CMK (cell line): ENCODE measurements at places on chromosomes 1 and 21.

DNA sequence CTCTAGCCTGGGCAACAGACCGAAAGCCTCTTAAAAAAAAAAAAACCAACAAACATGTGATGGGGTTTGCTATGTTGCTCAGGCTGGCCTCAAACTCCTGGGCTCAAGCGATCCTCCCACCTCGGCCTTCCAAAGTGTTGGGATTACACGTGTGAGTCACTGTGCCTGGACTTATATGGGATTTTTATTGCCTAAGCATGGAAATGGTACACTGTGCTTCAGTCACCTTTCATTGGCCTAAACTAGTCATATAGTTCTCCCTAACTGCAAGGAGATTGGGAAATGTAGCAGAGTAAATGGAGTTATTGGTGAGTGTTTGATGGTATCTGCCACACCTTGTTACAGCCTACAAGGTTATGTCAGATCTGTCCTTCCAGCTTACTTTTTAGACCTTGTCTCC lies 17.2 kb upstream of the MEF2D start:
- no peak for DNase-seq

DNA sequence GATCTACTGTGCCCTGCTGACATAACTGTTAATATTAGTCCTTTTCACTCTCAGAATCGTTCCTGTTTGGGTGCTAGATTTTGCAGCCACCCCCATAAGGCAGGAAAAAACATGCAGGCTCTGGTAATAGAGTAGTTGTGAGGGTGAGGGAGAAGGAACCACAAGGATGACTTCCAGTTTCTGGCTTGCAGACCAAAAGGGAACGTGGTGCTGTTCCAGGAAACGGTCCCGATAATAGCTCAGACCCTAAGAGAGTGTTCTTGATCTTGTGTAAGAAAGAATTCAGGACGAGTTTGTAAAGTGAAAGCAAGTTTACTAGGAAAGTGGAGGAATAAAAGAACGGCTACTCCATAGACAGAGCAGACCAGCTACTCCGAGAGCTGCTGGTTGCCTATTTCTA lies 50.7 kb upstream of the RHOU start:
- DNase-seq: no peak

DNA sequence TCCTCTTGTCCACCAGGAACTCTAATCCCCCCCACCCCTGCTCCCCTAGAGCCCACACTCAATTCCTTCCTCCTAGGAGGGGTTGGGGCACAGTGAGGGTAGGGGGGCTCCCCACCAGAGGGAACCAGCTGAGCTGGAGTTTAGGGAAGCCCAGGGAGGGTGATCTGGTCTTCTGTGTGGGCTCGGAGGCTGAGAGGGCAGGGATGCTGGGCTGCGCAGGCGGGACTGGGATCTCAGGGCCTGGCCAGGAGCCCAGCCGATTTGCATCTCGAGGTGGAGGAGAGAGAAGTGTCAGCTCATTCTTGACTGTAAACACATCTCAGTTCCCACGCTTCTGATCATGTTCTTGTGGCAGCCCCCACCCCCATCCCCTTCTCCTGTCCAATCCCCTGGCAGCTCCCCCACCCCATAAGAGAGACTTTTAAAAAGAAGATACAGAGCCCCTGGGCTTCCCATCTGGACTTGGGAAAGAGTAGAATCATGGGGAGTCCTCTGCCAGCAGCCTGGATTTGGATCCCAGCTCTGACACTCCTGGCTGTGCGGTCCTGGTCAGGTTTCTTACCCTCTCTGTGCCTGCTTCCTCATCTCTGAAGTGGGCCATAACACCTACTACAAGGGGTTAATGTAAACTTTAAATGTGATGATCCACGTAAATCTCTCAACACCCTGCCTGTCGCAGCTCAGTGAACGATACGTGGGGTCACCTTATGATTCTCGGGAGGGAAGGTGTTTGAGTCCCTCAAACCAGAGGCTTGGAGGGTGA lies 6.6 kb downstream of the PEAR1 start:
- no peak for DNase-seq

- DNase-seq: no peak
These were observed 107.4 kb downstream of the GIPC2 start for GRCh38 chr1:78153092-78153736.

- DNase-seq: no peak
These were observed 150.0 kb downstream of the ADGRL2 start for GRCh38 chr1:81950591-81951244.

GRCh38 chr1:37484325-37485051 lies 10.1 kb downstream of the ZC3H12A start:
- DNase-seq: no peak

DNA sequence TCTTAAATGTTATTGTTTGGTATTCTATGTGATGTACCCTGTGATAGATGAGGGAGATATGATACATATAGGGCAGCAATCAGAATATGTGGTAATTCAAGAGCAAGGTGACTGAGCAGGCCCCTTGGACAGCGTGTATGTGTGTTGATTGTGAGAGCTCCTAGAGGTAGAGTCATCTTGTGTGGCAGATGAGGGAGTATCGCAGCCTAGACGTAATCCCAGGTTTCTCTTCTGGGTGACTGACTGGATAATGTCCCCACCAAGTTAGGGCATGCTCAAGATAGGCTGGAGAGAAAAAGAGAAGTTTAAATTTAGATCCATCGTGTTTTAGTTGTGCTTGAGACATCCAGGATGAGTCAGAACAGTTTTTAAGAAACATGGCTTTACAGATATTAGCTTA lies 185.3 kb downstream of the ZP4 start:
- DNase-seq: no peak

DNA sequence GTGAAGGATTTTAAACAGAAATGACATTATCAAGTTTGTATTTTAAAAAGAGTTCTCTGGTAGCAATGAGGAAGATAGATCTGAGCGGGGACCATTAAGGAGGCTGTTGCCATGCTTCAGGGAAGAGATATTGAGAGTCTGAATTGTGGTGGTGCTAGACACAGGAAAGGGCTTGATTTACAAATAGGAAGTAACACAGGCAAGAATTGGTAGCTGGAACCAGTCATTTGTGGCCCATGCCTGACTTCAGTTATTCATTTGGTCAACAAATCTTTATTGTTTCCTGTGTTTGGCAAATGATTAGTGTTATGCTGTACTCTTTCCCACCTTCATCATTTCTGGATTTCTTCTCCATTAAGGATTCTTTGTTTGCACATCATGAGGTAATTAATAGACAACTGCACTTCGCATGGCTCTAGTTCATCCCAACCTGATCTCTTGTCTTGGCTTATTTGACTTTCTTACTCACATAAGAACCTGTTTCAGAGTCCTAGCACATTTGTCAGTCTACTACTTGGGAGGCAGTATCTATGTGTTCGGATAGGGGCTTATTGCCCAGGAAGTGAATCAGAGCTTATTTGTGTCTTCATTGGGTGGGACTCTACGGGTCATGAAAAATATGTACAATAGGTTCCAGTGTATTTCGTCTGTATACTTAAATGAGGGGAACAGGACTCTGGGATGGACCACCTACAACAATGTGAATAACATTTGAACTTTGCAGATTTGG lies 32.3 kb downstream of the EEIG2 start:
- DNase-seq: no peak

GRCh38 chr1:94324178-94324544 lies 86.8 kb upstream of the ARHGAP29 start:
- no peak for DNase-seq

- DNase-seq: peak; percentile 81
These were observed at the start of gene GSTM4 for GRCh38 chr1:109655615-109656519. Gene GSTM4 (plus strand): TSS chr1:109656099. CDS start chr1:109656390, 291 bp downstream.

- DNase-seq: no peak
These were observed 421 bp upstream of the LCE3A start for GRCh38 chr1:152623203-152623844.

GRCh38 chr21:38669186-38669585 lies 136.5 kb upstream of the ETS2 start:
- DNase-seq: peak; percentile 12

GRCh38 chr1:29811247-29811646 lies 574.9 kb downstream of the PTPRU start:
- no peak for DNase-seq

DNA sequence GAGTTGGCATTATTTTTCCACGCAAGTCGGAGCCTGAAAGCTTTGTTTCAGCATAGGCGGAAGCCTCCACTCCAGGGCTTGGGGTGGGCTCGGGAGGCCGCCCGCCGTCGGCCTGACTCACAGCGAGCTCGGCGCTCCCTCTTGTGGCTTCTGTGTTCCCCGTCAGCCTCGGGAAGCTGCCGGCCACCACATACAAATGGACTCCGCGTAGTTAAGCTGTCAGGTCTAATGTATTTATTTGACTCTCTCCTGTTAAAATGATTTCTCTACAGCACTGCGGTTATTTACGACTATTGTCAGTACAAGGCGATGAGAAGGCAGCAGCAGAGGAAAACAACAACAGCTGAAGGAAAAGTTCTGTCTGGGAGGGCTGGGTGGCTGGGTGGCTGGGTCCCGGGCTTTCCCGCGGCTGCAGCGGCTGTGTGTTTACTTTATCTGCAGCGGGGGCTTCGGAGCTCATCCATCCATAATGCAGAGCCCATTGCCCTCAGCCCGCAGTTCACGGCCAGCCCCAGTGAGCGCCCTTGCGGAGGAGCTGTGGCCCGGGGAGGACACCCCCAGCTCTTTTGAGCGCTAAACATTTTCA lies 375.7 kb upstream of the CAMK1G start:
- DNase-seq: no peak

DNA sequence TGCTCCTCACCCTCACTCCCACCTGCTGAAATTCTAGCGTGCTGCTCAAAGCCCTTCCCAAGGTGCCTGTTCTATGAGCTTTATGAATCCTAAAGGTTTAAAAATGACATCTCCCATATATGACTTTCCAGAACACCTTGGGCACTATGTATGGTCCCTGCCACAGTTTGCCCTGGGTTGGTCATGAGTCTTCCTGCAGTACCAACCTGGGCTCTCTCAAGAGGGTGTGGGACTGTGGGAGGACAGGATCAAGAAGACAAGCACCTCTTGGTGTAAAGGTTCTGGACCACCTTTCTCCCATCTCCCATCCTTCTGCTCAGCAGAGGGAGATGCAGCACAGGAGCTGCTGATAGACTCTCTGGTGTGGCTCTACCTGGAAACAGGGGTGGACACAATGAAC lies 134.1 kb downstream of the FCRL5 start:
- no peak for DNase-seq

GRCh38 chr1:32769524-32770220 lies 47.5 kb downstream of the YARS1 start:
- DNase-seq: no peak

DNA sequence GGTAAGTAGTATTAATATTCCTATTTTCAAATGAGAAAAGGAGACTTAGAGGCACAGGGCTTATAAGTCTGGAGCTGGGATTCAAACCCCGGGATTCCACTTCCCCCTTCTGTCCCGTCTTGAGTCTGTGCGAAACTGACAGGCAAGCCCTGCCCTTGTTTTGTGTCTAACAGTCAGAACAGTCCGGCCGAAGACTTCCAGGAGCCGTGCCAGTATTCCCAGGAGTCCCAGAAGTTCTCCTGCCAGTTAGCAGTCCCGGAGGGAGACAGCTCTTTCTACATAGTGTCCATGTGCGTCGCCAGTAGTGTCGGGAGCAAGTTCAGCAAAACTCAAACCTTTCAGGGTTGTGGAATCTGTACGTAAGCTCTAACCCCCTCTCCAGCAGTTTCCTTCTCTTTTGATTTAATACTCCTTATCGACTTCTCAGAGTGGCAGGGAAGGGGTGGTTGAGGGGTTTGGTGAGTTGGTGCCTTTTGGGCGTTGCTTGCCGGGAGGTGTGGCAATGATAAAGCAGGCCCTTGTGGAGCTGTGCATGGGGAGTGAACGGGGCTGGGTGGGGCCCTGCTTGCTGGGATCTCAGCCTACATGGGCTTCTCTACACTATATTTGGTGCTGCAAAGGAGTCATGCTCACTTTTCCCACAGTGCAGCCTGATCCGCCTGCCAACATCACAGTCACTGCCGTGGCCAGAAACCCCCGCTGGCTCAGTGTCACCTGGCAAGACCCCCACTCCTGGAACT lies 29.4 kb downstream of the IL6R start:
- no peak for DNase-seq

GRCh38 chr1:169122976-169123375 lies 16.5 kb downstream of the ATP1B1 start:
- DNase-seq: no peak

DNA sequence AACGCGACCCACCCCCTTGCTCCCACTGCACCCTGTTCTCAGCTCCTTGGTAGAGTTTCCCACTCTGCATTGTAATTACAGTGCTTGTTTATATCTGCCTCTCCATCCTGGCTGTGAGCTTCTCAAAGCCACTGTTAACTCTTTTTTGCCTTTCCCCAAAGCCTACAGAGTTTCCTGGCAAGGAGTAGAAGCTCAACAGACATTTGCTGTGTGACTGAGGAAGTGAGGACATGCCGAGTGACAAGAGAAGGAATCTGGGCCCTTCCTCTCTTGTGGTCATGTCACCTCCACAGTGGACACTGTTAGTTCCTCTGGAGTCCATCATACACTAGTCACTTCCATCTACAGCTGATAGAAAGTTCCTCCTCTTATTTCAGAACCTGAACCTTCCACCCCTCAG lies 6.1 kb upstream of the IGSF8 start:
- no peak for DNase-seq

DNA sequence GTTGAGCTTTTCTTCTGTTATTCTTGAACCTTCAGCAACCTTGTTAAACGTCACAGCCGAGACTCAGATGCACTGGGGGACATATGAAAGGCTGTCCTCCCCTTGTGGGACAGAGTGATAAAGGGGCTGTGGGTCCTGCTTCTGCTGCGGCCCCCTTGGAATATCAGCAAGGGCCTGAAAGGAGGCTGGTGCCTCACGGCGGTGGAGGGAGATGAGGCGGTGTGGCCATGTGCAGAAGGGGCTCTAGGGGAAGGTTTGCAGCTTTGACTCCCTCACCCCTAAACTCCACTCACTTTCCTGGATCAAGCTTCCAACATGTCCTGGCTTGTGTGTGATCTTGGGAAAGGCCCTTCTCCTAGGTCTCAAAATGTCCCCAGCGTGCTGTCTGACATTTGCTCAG lies 270.7 kb upstream of the CSF3R start:
- no peak for DNase-seq

GRCh38 chr1:18234790-18235242 lies 127.2 kb downstream of the IGSF21 start:
- DNase-seq: peak; percentile 54

- DNase-seq: no peak
These were observed 7.6 kb downstream of the ENO1 start for GRCh38 chr1:8870616-8871538.

DNA sequence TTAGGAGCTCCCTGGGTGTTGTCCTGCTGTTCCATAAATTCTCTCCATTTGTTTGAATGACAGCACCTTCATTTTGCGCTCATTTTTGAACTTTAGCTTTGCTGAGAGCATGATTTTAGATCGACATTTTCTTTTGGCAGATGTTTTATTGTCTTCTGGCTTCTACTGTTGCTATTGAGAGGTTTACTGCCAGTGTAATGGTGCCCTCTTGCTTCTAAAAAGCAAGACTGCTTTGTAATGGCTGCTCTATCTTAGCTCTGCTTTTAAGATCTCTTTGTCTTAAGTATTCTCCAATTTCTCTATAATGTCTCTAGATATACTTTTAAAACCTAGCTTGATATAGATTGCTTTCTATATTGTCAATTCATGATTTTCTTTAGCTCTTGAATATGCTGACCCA lies 27.8 kb downstream of the THEM4 start:
- DNase-seq: no peak

GRCh38 chr1:52771384-52771783 lies 45.1 kb downstream of the ZYG11B start:
- no peak for DNase-seq

- no peak for DNase-seq
These were observed 24.3 kb downstream of the CYP4B1 start for GRCh38 chr1:46823151-46823550.

GRCh38 chr1:2413495-2414296 lies 1.3 kb upstream of the PEX10 start:
- DNase-seq: no peak

GRCh38 chr1:26610781-26611180 lies 81.2 kb downstream of the RPS6KA1 start:
- no peak for DNase-seq
